ENCODE measurements at places on chromosomes 12 and 14.

- no peak for DNase-seq
Measured at GRCh38 chr12:117064049-117064448, 35.2 kb downstream of the TESC start.

DNA sequence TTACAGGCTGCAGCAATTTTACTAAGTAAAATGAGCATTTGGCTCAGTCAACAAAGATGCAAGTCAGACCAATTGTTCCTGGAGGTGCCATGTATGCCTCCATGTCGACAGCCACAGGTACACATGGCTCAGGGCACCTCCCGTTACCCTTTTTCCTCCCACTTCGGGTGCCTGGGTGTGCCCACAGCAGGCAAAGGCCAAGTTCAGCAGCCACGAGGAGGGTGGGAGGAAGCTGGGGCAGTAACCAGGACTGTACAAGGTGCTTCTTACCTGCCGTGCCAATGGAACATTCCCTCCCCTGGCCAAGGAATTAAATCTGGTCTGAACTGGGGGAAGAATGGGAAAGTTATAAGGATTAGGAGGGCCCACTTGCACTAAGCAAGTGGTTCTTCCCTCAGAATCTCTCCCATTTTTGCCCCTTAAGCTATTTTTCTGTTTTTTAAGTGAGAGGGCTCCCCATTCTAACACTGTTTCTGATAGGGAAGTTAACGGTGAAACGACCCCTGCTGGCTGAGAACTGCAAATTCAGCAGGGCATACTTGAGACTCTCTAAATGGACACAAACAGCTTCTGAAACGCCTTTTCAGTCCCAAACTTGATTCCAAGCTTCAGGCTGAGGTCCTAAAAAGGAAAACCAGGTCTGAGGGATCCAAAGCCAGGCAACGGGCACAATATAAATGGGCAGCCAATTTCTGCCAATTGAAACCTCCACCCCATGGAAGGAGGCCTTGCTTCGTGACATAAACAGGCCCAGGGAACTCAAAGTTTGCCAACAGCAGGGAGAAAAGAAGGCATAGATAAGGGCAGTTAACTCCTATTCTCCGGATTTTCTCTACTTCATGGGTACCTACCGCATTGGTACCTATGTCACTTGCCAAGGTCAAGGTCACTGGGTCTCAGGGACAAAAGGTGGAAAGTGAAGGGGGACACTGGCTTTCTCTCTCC is 24.8 kb downstream of the CLECL1 start:
- no peak for DNase-seq

DNA sequence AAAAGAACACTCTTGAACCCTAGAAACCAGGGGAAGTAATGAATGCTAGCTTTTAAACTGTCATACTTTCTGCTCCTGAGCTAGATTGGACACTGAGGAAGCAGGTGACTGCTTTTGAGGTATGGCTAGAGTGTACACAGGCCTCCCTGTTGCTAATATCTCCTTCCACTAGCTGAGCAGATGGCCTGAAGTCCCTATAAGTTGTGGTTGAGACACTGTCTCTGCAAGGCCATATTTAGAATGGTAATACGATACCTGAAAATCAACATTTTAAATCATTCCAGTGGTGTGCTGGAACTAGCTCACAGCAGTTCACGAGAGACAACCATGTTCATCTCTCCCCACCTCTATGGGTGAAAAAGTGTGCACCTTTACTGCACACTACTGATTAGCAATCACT is 46.4 kb upstream of the BMP4 start:
- no peak for DNase-seq

DNA sequence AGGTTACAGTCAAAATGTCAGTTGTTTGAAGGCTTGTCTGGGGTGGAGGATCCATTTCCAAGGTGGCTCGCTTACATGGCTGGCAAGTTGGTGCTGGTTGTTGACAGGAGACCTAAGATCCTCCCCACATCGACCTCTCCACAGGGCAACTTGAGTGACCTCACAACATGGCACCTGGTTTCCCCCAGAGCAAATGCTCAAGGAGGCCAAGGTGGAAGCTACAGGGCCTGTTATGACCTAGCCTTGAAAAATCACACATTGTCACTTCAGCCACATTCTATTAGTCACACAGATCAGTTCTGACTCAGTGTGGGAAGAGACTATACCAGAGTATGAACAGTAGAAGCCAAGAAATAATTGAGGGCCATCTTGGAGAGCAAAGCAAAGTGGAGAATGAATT is 11.3 kb upstream of the GNG2 start:
- DNase-seq, result no peak

GRCh38 chr12:17358835-17359234 is 731.2 kb downstream of the RERGL start:
- no peak for DNase-seq

DNA sequence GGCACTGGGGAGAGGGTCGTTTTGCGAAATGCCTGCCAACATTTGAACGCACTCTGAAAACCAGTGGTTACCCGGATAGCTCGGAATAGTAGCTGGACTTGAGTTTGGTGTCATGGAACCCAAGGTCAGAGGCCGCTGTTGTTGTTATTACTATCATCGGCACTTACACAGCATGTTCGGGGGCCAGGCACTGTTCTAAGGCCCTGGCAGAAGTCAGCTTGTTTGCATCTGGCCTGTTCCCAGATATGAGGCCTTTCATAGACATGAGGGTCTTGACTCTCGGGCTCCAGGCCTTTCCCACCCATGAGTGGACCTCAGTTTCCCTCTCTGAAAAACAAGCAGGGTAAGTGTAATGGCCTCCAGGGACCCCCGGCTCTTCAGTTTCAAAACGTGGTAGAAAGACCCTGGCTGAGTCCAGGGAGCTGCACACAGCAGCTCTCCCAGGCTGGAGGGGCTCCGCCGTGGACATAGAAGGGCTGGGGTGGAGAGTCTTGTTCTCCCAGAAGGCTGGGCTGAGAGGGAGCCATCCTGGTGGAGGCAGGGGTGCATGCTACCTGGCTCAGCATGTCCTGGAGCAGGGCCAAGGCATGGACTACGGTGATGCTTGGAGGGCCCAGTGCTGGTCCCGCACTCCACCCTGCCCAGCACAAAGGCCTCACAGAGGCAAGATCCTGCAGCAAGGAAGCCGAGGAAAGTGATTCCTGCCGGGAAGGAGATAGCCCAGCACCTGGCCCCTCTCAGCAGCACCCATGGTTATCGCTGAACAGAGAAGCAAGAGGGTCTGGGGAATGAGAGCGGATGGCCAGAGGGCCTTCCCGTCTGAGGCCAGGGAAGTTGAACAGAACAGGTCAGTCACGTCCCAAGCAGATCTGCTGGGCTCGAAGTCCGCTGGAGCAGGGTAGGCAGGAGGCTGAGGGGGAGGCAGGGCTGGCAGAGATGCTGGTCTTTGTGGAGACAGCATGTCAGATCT is 63.5 kb upstream of the C14orf180 start:
- no peak for DNase-seq

DNA sequence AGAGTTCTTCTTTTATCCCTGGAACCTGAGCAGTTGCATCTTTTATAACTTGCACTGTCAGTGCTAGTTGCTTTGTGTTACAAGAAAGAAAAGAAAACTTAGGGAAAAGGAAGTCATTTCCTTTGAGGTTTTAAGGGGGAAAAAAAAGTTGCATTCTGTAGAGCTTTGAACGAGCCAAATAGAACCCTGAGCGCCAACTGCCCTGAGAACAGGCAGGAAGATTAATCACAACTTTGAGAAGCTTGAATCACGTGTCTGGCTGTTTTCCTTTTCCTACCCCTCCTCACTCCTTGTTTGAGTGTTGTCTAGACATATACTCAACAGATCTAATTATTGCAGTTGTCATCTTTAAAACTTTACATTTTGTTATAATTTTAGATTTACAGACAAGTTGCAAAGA is 12.5 kb downstream of the PCNX1 start:
- DNase-seq, result no peak

GRCh38 chr12:122421821-122422729 is at the start of gene CLIP1:
CLIP1 (minus strand) TSS chr12:122422669; CDS start chr12:122380452, 42,217 bp downstream.
- no peak for DNase-seq

GRCh38 chr14:71905031-71905430 is 27.2 kb upstream of the RGS6 start:
- DNase-seq, result no peak

DNA sequence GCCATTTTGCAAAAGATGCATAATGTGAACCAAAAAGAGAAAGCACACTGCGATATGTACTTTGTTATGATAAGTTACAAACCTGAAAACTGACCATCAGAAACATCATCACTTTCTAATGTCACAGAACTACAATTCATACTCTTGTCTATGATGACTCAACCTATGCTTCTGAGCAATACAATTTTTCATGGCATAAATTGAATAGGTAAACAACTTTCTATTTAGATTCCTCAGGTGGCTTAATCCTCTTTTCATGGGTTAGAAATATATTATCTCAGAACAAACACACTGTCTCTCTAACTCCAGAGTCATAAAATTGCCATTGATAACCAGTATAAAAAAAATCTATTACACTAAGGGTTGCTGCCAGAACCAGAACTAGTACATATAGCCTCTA is 1715.0 kb upstream of the FLRT2 start:
- no peak for DNase-seq

DNA sequence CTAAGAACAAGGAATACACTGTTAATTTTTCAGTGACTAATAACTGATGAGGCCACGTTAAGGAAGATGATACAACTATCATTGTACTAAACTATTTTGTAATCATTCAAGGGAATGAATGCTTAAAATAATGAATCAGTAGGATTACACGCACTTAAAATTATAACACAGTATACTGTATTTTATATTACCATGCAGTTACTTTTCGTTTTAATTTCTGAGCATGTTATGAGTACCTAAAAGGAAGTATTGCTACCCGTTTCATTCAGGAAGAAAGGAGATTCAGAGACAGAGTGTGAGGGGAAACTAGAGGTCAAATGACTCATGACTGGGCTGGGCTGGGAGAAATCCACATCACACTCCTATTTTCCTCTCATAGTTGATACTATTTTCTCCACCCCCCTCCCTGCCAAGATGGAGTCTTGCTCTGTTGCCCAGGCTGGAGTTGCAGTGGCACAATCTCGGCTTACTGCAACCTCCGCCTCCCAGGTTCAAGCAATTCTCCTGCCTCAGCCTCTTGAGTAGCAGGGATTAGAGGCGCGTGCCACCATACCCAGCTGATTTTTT is 202.0 kb downstream of the PPM1H start:
- DNase-seq, result no peak

GRCh38 chr12:62575036-62575435 is 108.4 kb downstream of the MON2 start:
- no peak for DNase-seq

GRCh38 chr14:93714605-93715004 is 73.7 kb downstream of the PRIMA1 start:
- DNase-seq, result no peak

DNA sequence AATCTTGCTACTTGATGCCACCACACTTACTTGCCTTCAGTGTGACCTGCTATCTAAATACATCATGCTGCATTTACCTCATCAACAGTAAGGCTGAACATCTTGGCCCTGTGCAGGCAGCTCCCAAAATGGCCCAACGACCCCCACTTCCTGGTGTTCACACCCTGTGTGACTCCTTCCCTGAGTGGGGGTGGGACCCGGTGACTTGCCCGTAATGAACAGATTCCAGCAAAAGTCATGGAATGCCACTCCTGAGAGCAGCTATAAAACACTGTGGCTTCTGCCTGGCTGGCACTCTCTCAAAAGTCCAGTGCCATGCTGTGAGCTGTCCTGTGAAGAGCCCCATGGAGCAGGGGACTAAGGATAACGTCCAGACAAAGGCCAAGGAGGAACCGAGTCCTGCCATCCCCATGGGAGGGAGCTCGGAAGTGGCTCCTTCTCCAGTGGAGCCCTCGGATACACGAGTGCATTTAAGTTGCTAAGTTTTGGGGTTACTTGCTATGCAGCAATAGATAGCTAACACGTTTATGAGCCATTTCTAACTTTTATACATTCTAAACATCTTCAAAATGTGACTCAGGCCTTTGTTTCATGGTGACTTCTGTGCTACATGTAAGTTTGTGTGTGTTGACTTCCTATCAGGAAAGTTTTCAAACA is 33.0 kb downstream of the P2RX2 start:
- no peak for DNase-seq

- no peak for DNase-seq
Measured at GRCh38 chr12:79206871-79207270, 342.3 kb downstream of the SYT1 start.

DNA sequence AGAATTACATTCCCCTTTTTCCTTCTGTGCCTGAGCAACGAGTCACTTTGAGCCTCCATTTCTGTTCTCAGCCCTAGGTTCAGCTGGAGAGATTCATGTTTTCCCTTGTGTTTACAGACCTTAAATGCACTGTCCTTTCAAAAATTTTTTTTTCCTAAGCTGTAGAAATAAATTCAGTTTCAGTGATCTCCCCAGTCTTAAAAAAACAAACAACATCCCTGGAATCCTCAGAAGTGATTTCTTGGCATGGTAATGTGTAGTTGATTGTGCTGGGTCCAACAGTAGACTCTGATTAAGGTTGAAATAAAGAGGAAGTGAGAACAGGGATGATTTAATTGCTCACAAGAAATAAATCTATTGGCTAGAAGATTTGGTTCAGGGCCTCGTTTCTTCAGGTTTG is 89.3 kb downstream of the NTN4 start:
- DNase-seq, result no peak

DNA sequence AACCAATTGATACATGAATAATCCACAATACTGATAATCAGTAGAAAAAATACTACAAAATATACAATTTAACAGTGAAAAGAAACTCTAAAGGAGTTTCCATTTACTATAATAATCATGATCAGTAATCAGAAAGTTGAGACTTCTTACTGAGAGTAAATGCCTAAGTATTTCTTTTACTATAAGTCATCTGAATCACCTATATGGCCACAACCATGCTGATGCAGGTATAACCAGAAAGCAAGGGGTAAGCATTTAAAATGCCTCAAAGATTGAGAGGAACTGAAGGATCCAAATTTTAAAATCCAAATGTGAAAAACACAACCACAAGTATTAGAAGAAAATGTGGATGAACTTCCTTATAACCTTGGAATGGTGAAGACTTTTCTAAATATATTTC is 23.4 kb downstream of the CDK17 start:
- DNase-seq, result no peak

- DNase-seq, result no peak
Measured at GRCh38 chr12:47768323-47768811, 4.7 kb upstream of the SLC48A1 start.

- DNase-seq, result no peak
Measured at GRCh38 chr12:106978035-106978800, 8.7 kb downstream of the MTERF2 start.

- no peak for DNase-seq
Measured at GRCh38 chr12:115466076-115466475, 782.1 kb upstream of the TBX3 start.

GRCh38 chr12:55692631-55693322 is 14.9 kb downstream of the ITGA7 start:
- no peak for DNase-seq

DNA sequence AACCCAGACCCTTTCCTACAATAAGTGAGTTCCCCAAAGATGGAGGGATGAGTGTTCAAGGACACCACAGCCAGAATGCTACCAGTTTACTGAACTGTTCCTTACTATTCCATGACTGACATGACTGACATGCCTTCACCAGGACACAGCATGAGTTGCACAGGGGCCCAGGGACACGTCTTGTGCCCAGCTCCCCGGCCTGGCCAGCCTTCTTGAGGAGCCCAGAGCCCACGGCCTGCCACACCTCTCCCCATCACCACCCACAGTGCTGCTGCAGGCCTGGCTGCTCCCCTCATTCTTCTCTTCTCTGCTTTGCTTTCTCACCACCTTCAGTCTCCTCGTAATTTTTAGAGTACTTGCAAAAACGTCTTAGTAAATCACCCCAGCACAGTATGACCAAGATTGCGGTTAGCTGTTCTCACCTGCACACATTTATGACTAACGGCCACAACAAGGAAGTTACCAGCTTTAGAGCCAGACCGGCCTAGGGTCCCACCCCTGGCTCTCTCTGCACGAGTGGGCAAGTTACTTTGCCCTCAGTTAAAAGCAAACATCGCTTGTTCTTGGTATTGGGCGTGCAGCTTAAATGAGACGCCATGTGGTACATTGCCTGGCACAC is 18.5 kb downstream of the PPP2R5E start:
- no peak for DNase-seq

All from esophagus squamous epithelium (tissue), 5 donors.